ENCODE measurements at places on chromosomes 12 and 14. TPM values are rescaled to one million over a fixed set of nuclear protein-coding genes. Genes with fewer than 3 reads are reported as not detected.
A peak's percentile ranks its signal among the peaks of the same experiment; 100 is the strongest.

Gene SSTR1
- 8.2 TPM for total RNA-seq

Gene PRB3
- not detected for total RNA-seq

Gene TRPV4
- 6.7 TPM for total RNA-seq

Gene EPS8
- total RNA-seq, result 27.0 TPM

Gene KCNK10
- not detected for total RNA-seq

Gene KRT79
- total RNA-seq, result not detected

Gene CLEC7A
- 1.2 TPM for total RNA-seq

Gene SP1
- total RNA-seq, result 24.5 TPM

Gene SLC6A15
- 0.25 TPM for total RNA-seq

Gene DMAC2L
- total RNA-seq, result 8.0 TPM

GRCh38 chr12:122753319-122753650 is 661 bp downstream of the DENR start:
- DNase-seq, result no peak

- no peak for DNase-seq
These were observed 12.9 kb upstream of the MSI1 start for GRCh38 chr12:120381752-120382419.

DNA sequence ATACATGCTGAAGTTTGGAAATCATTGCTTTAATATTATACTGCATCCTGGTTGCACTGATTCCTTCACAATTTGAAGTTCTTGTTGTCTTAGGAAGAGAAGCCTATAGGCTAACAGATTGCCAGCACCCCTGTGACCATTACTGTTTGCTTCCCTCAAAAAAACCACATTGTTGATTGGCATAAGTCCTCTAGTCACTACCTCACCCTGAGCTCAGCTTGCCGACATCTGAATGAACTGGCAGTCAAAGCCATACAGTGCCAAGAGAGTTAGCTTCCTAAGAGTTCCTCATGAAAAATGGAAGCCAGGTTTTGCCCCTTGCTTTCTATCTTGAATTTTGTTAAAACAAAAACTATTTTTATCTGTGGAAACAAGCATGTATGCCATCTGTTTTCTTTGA is 276.1 kb downstream of the SYT1 start:
- DNase-seq, result no peak

GRCh38 chr14:77026166-77026929 is 2.2 kb downstream of the IRF2BPL start:
- DNase-seq, result no peak

GRCh38 chr14:85867450-85867849 is 337.5 kb downstream of the FLRT2 start:
- peak; percentile 43 for DNase-seq

DNA sequence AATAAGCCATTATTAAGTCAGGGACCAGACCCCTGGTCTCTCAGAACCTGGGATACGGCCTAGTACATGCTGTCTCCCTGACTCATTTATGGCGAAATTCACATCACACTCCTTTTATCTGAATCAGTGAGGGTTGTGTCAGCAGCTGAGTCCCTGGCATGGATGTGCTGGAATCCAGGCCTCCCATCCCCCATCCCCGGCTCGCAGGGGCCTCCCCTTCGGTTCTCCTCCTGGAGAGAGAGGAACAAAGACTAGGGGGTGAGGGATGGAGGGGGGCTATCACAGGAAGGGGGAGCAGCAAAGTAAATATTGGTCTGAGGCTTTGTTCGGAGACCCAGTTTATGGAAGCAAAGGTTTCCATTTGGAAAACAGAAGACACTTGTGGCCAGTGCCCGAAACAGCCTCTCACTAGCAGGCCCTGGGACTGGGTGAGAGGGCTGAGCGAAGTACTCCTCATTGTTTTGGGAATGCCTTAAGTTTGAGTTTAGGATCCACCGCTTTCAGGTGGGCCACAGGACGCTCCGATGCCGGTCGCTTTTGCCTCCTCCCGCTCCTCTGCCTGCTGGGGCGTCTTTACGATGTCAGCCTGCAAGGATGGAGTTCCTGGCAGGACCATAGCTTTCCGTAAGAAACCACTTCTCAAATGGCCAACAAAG is 145.0 kb downstream of the PRKCH start:
- no peak for DNase-seq

DNA sequence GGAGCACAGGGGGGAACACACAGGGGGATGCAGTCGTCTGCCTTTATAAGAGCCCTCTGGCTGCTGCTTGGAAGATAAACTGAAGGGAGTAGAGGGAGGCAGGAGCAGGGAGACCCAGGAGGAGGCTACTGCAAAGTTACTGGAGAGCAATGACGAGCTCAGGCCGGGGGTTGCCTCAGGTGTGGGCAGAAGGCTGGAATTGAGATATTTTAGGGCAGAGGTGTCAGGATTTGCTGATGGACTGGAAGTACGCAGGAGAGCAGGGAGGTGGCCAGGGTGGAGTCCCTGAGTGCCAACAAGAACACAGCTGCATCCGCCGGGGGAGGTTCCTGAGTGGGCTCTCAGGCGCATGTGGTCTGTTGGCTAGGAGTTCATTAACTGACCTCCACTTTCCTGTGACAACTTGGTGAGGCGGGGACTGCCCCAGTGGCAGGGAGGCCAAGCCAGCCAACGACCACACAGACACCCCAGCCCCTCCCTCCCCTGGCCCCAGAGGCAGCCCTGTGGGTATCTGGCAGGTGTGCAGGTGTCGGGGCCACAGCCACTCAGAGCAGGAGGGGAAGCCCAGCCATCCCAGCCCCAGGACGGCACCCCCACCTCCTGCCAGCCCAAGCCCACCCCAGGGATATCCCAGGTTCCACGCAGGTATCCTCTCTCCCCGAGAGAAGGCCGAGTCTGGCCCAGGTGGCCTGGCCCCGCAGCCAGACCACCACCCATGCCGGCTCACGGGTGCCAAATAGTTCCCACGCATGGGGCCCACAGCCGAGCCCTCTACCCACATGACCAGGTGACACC is 85.4 kb downstream of the NCOR2 start:
- DNase-seq, result no peak

DNA sequence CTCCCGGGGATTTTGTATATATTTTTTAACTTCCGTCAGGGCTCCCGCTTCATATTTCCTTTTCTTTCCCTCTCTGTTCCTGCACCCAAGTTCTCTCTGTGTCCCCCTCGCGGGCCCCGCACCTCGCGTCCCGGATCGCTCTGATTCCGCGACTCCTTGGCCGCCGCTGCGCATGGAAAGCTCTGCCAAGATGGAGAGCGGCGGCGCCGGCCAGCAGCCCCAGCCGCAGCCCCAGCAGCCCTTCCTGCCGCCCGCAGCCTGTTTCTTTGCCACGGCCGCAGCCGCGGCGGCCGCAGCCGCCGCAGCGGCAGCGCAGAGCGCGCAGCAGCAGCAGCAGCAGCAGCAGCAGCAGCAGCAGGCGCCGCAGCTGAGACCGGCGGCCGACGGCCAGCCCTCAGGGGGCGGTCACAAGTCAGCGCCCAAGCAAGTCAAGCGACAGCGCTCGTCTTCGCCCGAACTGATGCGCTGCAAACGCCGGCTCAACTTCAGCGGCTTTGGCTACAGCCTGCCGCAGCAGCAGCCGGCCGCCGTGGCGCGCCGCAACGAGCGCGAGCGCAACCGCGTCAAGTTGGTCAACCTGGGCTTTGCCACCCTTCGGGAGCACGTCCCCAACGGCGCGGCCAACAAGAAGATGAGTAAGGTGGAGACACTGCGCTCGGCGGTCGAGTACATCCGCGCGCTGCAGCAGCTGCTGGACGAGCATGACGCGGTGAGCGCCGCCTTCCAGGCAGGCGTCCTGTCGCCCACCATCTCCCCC is 777 bp downstream of the ASCL1 start:
- no peak for DNase-seq

DNA sequence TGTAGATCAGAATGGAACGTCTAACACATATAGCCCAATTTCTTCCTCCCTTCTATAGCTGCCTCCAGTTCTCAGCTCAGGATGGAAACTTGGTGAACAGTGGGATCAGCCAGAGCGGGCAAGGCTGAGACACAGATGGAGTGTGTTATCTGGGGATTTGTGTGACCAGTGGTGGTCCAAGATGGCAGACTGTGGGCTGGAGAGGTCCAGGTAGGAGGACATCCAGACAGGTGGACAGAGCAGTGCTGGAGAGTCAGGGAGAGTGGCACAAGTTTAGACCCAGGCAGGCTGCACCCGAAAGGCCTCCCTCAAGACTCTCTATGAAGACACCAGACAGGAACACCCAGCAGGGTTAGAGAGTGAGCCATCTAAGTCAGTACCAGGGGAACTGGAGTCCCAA is 116.1 kb upstream of the CPSF6 start:
- no peak for DNase-seq

GRCh38 chr14:45169906-45170305 is 34.2 kb downstream of the FANCM start:
- DNase-seq, result no peak

DNA sequence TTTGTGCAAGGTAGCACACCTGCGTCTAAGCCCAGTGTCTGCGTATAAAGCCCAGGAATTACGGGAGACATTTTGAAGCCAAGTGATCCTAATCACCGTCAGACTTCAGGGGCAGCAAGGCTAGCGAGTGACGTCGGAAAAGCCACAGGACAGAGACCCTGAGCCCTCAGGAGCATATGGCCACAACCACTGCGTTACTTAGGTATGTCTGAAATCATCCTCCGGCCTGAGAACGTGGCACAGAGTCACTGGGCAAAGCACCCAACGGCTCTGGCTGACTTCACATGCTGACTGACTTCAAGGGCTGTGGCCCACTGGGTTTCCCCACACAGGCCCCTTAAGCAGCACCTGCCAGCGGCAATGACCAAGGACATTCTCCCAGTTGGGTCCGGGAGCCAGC is 71.5 kb downstream of the RIMBP2 start:
- no peak for DNase-seq

DNA sequence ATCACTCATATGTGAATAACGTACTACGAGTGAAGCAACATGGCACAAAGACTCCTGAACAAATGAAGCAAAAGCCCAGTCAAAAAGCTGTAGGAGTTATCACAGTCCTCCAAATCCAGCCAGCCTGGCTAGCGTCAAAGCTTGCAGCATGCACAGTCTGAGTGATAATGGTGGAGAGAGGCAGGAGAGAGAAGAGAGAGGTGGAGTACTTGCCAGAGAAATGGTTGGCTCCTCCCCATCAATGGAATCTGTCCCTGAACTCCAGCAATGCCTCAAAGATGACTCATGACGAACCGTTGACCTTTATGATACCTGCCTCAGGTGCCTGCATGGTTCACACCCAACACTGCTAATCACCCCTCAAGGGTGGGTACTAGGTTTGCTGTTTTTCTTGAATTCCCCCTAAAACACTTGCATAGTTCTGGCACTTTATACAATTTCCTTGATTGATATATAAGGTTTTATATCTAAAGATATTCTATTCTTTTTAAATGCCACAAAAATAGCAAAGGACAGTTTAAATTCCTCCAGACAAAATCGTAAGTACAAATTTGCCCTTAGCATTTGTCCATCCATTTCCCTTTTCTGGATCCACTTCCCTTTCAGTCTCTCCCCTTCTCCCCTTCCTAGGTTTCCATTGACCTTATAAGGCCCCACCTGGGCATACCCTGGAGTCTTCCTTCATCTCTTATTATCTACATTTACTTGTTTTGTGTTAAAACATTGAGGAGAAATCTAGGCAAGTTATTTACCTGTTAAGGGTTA is 10.2 kb downstream of the ARHGDIB start:
- no peak for DNase-seq

DNA sequence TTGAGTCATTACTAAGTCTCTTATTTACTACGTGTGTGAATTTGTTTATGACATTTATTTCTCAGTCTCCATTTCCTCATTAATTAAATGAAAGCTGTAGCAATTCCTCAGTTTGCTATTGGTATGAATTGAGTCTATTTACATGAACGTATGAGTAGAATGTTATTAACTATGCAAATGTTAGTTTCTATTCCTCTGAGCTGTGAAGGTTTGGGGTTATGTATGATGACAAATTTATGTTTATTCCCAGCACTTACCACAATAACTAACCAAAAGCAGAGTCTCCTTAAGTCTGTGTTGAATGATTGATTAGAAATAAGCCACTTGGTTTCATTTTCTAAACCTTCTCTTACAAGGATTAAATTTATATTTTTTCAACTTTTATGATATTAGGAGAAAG is 1340.9 kb downstream of the FSCB start:
- DNase-seq, result no peak

- no peak for DNase-seq
These were observed 113.3 kb upstream of the TMPO start for GRCh38 chr12:98402091-98402490.

DNA sequence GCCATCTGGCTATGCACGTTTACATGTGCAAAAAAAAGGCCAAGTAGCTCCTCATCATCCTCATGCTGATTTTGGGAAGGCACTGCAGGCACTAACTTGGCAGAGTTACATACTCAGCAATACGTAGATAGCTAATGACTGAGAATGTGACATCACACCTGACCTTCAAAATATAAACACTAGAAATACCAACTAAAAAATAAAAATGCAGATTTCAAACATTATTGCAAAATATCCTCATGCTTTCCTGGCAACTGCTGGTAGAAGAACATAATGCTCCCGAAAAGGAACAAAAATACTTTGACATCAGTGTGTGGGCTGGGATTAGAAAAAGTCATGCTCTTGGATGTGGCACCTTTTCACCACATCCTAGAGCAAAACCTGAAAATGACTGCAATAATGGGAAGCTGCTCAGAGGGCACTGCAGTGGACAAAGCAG is 153.2 kb upstream of the ABCD2 start:
- DNase-seq, result no peak

DNA sequence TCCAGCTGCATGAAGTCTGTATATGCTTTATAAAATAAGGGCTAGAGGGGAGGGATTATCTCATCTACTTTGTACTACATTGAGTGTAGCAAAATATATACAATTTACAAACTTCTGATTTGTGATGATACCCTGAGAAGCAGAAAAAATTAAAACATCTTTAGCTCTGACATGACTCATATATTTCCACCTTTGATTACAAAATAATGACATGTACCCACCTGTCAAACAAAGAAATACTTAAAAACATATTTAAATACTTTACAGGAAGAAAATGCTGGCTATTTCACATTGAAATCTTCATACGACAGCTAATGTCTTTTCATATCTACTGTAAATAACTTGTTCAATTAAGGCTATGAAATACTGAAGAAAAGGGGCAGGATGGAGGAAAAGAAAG is 3.3 kb downstream of the GPR135 start:
- DNase-seq, result no peak

DNA sequence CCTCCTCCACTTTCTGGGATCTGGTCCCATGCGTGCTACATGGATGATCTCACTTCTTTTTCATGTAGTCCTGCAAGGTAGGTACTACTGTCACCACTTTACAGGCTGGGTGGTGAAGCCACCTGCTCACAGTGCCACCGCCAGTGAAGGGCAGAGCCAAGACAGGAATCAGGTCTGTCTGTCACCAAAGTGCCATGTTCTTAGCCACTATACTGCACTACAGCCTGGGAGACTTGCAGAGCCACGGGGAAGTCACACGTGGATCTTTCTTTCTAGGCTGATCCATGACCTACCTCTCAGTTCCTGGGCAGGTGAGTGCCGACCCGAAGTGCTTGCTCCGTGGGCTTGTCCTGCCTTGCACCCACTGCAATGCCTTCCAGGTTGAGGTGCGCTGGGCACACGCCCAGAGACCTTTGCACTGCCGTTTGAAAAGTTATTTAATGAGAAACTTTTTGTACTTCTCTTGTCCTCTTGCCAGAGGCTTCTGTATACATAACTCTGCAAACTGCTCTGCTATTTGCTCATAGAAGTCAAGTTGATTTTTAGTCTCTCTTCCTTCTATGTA is 19.7 kb upstream of the CLMN start:
- peak; percentile 95 for DNase-seq

- no peak for DNase-seq
These were observed 668 bp downstream of the GPR84 start for GRCh38 chr12:54363618-54364017.

GRCh38 chr12:128033473-128033872 is 233.5 kb upstream of the TMEM132C start:
- DNase-seq, result no peak

GRCh38 chr12:116675339-116676107 is 62.3 kb downstream of the SPRING1 start:
- no peak for DNase-seq

All from left lobe of liver (tissue), 2 donors.